ENCODE measurements at places on chromosomes 12 and 14. TPM values are rescaled to one million over a fixed set of nuclear protein-coding genes. Genes with fewer than 3 reads are reported as not detected.

RNASE7 gene
- 0.74 TPM for total RNA-seq

GALNT16 gene
- total RNA-seq: 6.9 TPM

SDR9C7 gene
- not detected for total RNA-seq

SERPINA3 gene
- total RNA-seq: 505 TPM

KRT6C gene
- not detected for total RNA-seq

SIVA1 gene
- total RNA-seq: 249 TPM

EDDM3A gene
- not detected for total RNA-seq

ETFRF1 gene
- total RNA-seq: 23.1 TPM

LTB4R gene
- total RNA-seq: 14.2 TPM

RNASE3 gene
- total RNA-seq: not detected

TSHR gene
- 0.36 TPM for total RNA-seq

GRCh38 chr12:116381744-116382685 lies 104.5 kb upstream of the MED13L start:
- no peak for DNase-seq

DNA sequence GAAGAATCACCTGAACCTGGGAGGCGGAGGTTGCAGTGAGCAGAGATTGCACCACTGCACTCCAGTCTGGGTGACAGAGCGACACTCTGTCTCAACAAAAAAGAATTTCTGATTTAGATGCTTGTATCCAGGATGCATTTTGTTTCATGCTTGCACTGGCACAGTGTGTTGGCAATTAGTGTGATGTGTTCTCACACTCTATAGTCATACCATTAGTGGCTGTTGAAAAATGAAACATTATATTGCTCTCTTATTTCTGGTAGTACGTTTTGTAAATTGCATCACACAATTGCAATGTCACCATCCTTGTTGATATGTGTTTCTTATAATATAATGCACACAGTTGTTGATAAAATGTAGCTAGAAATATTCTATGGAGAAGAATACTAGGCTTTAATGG lies 51.3 kb upstream of the RMST start:
- DNase-seq: no peak

- no peak for DNase-seq
Observed at GRCh38 chr12:2295941-2296461, 243.2 kb downstream of the CACNA1C start.

DNA sequence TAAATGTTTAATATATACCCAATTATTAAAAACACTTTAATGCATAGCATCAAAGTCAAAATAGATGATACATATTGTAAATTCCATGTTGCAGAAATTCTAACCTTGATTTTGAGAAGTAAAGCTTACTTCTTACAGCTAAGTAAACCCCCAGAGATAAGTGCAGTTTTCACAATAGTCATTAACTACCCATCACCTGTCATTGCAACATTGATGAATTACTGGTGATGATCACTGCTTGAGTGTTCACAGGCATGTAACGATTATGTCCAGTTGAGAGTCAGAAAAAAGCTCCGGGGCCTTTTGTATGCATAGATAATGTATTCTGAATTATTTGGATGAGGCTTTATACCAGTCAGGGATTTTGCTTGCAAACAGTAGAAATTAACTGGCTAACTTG lies 67.7 kb downstream of the ZNF664 start:
- no peak for DNase-seq

DNA sequence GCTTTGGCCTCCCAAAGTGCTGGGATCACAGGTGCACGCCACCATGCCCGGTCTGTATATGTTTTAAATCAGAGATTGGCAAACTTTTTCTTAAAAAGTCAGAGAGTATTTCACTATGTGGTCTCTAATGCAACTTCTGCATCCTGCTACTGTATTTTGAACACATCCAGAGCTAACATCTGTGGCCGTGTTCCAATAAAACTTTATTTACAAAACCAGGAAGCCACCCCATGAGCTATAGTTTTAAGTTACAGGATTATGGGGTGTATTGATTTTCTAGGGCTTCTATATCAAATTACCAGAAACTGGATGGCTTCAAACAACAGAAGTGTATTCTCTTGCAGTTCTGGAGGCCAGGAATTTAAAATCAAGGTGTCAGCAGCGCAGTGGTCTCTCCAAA lies 5.3 kb upstream of the RBM19 start:
- no peak for DNase-seq

DNA sequence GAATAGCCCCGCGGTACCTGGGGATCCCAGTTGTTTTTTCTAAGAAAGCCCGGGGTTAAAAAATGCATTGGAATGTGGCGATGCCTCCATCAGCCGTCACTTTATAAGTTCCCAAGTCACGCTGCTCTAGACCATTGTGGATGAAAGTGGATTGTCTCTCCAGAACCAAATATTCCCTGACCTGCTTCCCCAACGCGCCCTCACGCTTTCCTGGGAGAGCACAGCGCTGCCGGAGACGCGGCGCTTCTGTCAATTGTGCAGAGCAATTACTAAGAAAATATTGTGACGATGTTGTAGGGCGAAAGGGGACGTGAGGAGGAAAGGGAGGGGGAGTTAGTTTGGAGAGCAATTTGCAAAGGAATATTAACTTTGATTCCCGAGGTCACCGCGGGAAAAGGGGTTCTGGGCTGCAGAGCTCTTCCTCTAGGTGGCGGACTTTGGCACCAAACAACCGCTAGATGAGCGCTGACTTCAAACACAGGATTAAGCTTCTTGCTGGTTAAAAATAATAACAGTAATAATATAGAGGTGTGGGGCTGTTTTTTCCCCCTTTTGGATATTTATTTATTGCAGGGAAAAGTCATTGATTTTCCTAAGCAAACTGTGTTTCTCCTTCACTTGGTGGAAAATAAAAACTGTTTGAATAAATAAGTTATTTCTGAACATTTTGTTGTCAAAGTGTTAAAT lies 9.6 kb upstream of the FOXG1 start:
- no peak for DNase-seq

DNA sequence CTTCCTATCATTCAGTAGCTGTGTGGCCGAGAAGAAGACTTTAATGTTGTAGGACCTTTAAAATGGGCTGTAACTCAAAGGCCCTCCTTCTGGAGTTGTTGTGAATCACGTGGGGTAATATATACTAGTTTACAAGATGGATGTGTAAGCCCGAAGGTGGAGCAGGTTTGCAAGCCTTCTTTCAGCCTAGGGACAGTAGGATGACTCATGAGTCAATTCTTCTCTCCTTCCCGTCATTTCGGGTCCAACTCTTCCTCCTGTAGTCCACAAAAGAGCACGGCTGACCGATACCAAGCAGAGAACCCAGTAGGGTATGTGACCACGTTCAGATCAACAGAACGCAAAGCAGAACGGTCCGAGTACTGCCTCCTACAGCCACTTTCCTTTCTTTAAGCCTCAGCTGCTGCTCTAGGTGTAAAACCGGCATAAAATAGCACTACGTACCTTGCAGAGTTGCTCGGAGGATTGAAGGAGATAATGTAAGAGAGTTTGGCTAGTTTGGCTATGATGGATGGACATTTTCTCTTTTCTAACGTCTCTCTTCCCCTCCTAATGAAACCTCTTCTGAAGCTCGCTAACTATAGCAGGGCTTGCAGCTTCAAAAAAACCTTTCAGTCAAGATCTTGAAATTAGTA lies 1.3 kb upstream of the RASSF3 start:
- peak; percentile 54 for DNase-seq

DNA sequence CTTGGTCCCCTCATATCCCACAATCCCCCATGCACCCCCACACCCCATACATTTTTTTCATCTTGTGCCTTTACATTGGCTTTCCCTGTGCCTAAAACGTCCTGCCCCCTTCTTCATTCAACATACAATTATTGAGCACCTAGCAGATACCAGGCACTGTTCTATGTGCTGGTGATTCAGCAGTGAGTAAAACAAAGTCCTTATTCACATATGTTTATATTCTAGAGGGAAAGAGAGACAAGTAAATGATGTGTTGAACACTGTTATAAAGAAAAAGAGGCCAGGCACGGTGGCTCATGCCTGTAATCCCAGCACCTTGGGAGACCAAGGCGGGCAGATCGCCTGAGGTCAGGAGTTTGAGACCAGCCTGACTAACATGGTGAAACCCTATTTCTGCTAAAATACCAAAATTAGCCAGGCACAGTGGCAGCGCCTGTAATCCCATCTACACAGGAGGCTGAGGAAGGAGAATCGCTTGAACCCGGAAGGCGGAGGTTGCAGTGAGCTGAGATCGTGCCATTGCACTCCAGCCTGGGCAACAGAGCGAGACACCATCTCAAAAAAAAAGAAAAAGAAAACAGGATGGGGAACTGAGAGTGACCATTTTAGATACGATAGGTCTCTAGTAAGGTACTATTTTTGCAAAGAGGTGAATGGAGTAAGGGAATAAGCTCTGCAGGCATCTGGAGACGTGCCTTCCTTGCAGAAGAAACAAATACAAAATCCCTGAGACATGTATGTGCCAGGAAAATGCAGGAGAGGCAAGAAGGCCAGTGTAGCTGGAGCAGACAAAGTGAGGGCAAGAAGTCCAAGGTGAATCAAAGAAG lies 12.2 kb downstream of the SLC7A7 start:
- DNase-seq: no peak

DNA sequence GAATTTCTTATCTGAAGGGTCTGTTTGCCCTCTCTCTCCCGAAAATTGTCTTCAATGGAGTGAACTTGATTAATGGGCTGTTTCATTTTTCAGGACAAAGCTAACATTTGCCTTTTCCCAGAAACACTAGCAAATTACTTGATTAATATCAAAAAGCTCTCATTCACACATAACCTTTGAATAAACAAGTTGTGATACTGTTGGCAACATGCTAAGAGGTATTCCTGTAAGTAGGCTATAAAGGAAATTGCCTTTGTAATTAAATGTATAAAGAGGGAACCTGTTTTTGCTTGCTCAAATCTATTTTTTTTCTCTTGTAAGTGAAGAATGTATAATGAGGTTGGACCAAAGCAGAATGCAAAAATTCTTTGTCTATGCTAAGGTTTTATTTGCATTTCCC lies 457.2 kb downstream of the TMTC2 start:
- no peak for DNase-seq

GRCh38 chr12:80186727-80187217 lies 87.4 kb downstream of the OTOGL start:
- peak; percentile 65 for DNase-seq

GRCh38 chr14:67987606-67988005 lies 168.0 kb downstream of the RAD51B start:
- DNase-seq: no peak

- DNase-seq: no peak
Observed at GRCh38 chr14:69370061-69370460, 28.0 kb downstream of the ERH start.

- DNase-seq: no peak
Observed at GRCh38 chr12:55610598-55610997, 26.1 kb upstream of the OR10P1 start.

- DNase-seq: no peak
Observed at GRCh38 chr14:45359746-45360145, 106.7 kb upstream of the MIS18BP1 start.

DNA sequence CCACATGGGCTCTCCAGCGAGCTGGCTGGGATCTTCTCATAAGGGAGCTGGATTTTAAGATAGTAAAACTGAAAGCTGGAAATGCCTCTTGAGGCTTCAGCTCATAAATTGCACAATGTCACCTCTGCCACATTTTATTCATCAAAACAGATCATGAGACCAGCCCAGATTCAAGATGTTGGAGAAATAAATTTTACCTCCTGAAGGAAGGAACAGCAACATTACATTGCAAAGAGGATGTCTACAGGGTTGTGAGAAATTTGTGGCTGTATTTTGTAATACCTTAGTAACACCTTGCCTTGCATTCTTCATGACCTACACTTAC lies 43.1 kb upstream of the KRR1 start:
- no peak for DNase-seq

- no peak for DNase-seq
Observed at GRCh38 chr14:104520620-104521410, 58.7 kb upstream of the C14orf180 start.

- no peak for DNase-seq
Observed at GRCh38 chr12:131826097-131826928, 1.9 kb upstream of the MMP17 start.

GRCh38 chr12:67655829-67656228 lies 7.3 kb downstream of the DYRK2 start:
- no peak for DNase-seq

DNA sequence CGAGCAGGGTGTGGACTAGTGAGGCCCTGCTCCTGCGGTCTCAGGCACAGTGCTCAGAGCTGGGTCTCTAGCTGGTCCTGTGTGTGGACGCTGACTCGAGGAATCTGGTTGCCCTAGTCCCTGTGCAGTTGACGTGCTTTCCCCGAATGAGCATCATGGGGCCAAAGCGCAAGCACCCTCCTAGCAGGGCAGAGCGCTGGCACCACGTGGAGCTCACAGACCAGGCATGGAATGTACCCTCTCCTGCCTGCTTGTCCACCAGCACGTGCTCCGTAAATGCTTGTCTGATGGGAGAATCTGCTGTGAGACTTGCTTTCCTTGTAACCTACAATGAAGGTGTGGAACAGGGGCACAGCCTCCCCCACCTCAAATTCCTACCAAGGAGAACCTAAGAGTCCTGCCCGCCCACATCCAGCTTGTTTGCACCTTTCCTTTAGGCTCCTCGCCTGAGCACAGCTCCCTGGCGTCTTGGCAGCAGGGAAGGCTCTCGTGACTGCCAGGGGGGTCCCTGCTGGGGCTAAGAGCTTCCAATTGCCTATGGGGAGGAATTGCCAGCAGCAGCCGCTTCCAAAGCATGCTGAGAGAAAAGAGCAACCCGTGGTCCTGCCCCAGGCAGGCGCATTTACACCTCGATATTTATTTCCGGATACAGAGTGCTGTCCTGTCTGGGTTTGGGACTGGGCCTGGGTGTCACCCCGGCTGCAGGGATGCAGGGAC lies 125.0 kb downstream of the PIWIL1 start:
- no peak for DNase-seq

DNA sequence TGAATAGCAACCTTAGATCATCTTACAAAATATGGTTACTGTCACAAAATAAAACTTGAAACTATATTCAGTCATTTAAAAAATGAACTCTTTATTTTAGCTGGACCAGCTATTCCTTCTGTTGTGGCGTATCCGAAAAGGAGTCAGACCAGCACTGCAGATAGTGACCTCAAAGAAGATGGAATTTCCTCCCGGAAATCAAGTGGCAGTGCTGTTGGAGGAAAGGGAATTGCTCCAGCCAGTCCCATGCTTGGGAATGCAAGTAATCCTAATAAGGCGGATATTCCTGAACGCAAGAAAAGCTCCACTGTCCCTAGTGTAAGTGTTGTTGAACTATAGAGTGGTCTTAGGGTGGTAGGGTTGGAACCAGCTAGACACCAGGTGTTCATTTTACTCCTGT lies 47.7 kb downstream of the CKB start:
- DNase-seq: no peak

GRCh38 chr12:68335462-68335861 lies 3.3 kb upstream of the MDM1 start:
- DNase-seq: no peak

- DNase-seq: no peak
Observed at GRCh38 chr14:94129758-94130414, 482 bp upstream of the IFI27L2 start.
